ENCODE measurements at places on chromosomes 6 and 20. TPM values are rescaled to one million over a fixed set of nuclear protein-coding genes. Genes with fewer than 3 reads are reported as not detected.
A peak's percentile ranks its signal among the peaks of the same experiment; 100 is the strongest.

IPCEF1 gene
- total RNA-seq = 0.20 TPM

RAET1E gene
- total RNA-seq = not detected

GNMT gene
- total RNA-seq = not detected

SRSF12 gene
- total RNA-seq = 1.9 TPM

SIRT5 gene
- 20.1 TPM for total RNA-seq

SNAP25 gene
- 3.2 TPM for total RNA-seq

RBPJL gene
- not detected for total RNA-seq

SMOC2 gene
- 0.68 TPM for total RNA-seq

KCNB1 gene
- not detected for total RNA-seq

C20orf144 gene
- total RNA-seq = not detected

DNA sequence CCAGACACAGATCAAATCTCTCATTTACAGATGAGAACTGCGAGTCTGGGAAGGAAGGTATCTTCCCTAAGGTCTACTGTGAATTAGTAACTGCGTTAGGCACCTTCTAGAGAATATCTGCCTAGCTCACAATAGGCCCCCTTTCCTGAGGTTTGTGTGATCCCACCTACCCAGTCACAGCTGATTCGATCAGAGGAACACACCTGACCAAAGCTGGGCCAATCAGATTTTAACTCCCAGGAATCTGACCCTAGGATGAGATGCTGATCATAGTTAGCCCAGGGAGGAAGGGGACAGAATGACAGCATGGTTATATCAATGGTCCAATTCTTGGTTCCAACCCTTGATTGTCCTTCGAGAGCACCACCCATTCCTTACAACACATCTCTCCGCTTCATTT is 7.4 kb upstream of the CCDC167 start:
- DNase-seq = no peak

DNA sequence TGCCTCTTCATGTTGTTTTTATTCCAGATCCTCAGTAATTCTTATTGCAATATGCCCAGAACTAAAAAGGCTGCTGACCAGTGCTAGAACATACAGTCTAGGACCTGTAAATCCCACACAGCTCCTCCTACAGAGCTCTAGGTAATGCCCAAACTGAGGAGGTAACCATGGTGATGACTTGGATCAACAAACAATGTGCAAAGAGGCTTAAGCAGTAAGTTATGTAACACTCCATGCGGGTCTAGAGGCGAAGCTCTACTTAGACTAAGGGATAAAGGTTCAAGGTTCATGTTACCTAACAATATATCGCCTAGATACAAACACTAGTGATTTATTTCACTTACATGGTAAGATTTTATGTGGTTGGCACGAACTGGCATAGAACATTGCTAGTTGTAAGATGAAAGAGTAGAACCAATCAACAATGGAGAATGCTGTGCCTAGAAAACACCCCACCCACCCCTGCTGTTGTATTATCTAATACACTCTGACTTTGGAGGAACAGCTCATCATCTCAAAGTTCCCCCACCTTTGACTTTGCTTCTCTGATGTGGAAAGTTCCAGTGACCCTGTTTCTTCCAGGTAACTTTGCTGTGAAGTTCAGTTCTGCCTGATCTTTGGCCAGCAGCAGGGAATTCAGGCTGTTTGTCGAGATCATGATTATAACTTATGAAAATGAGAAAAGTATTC is 242.4 kb downstream of the ALDH8A1 start:
- peak; percentile 59 for DNase-seq

DNA sequence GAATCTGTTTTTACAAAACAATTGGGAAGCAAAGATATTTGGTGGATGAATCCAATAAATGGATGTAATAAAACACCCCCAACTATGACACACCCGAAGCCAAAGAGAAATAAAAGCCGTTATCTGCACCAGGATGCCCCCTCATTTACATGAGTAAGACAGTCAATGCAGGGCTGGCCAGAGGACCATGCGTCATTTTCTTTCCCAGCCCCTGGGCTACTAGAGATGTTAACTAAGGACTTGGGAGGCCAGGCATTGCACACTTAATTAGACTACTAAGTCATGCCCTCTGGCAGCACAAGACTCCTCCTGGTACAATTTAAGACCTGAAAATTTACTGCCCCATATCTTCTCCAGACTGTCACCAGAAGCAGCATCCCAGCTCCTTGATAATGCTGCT is 3.2 kb downstream of the LEMD2 start:
- no peak for DNase-seq

DNA sequence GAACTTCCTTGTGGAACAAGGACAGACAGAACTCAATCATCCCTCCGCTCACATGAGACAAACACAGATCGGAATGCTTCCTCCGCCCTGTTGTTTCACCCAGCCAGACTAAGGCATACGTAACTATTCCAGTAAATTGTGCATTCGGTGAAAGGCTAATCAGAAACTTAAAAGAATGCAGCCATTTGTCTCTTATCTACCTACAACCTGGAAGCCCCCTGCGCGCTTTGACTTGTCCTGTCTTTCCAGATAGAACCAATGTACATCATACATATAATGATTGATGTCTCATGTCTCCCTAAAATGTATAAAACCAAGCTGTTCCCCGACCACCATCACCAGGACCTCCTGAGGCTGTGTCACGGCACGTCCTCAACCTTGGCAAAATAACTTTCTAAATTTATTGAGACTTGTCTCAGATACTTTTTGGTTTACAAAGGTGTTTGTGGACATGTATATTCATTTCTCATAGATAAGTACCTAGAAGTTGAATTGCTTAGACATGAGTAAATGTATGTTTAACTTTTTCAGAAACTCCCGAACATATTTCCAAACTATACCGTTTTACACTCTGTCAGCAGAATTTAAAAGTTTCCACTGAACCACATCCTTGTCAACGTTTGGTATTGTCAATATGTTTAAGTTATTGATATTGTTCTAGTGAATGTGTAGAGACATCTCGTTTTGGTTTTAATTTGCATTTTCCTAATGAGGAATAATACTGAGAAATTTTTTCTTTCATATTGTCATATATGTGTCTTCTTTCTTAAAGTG is 197.6 kb upstream of the THBS2 start:
- no peak for DNase-seq

- peak; percentile 54 for DNase-seq
These were observed 17.5 kb downstream of the C20orf173 start for GRCh38 chr20:35511814-35512420.

DNA sequence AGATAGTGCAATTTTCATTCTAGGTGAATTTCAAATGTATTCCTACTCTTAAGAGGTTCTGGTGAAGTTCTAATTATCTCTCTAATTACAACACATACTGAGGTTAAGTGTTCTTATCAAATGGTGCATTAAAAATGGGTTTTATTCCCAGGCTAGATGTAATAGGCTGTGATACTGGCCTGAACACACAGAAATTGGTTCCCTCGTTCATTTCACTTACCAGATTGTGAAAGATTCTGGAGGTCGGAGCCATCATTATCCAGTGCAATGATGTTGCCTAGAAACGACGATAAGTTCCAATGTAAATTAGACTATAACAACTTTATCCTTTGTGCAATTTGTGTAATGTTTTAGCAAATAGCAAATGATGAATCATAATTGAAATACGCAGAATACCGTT is 172.6 kb upstream of the SOX4 start:
- DNase-seq = no peak

DNA sequence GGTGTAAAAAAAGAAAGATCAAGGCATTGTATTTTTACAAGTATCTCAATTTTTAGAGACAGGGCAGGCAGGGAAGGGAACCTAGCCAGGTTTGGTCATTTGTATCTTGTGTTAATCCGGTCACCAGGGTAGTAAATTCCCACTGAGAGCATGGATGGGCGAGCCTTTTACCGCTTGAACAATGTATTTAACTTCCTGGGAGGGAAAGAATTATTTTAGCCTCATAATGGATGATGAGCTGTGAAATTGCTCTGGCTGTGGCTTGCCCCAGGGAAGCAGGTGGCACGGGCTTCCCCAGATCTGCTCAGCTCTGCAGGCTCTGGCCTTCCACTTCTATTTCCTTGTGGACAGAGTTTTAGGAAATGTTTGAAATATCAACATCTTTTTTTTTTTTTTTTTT is 72.9 kb downstream of the TOX2 start:
- DNase-seq = no peak

DNA sequence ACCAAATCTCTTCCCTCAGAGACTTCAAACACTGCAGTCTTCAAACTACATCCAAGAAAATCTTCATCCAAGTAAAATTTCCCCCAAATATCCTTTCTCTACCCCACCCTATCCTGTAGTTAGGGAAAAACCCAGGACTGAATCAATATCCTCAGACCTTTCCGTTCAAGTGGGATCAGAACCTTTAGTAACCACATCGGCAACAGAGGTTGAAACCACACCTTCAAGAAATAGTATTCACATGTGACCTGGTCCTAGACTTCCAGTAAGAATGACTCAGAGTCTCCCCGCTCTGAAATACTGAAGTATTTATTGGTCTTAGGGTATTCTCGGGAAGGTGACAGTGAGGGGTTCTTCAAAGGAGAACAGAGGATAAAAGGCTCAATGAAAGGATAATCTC is 8.7 kb downstream of the HLA-DPA1 start:
- DNase-seq = no peak

DNA sequence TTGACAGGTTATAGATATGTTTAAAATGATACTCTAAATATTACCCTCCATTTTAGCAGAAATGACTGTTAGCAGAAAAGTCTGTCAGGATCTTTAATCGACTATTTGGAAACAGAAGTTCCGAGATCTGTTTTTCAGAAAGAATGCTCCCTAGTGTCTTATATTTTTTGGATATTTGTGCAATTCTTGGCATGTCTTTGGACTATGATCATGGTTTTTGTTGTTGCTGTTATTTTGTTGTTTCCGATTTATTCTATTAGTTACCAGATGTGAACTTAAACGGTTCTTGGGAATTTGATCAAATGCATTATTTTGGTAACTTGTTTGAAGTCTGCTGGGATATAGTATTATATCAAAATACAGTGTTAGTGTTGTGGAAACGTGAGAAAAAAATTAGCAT is 106.4 kb upstream of the CEP162 start:
- DNase-seq = no peak

DNA sequence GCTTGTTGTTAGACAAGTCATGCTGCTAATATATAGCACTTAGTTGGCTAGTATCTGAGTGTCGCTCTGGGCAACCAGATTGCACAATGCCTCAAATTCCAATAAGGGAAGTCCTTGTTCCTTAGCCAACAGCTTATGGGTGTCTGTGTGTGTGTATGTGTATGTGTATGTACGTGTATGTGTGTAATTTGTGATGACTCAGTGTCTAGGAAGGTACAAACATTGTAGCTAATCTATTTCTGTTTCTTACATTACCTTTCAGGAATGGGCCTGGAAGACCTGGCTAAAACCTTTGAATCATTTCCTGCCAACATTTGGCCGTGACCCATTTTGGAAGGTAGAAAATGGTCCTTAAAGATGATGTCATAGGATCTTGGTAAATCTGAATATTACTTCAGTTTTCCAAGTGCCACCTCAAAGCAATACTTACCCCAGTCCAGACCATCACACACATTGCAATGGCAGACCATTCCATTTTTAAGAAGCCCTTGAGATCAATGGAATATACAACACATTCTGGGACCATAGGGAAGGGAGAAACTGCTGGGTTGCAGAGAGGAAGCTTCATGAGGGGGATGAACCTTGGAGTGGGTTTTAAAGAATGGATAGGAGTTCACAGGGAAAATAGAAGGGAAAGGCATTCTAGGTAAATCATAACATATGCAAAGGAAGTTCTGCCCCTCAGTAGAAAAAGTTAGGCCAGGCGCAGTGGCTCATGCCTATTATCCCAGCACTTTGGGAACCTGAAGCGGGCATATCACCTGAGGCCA is 25.1 kb downstream of the NEDD9 start:
- DNase-seq = peak; percentile 85

GRCh38 chr6:146026873-146027272 is 2.0 kb upstream of the GRM1 start:
- no peak for DNase-seq

DNA sequence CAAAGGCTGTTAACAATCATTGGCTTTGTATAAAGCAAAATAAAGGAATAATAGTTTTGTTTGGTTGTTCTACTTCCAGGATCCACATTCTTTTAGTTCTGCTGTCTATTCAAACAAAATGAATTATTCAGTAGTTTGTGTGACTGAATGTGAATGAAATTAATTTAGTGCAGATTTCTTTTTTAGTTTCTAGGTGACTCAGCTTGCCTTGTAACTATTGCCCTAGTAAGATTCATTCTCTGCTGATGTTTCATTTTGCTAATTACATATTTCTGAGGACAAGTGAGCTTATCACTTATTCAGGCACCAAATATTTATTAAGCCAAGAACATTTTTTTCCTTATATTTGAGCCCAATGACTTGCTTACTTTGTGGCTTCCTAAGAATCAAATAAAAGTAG is 46.5 kb upstream of the RIPOR2 start:
- DNase-seq = no peak

DNA sequence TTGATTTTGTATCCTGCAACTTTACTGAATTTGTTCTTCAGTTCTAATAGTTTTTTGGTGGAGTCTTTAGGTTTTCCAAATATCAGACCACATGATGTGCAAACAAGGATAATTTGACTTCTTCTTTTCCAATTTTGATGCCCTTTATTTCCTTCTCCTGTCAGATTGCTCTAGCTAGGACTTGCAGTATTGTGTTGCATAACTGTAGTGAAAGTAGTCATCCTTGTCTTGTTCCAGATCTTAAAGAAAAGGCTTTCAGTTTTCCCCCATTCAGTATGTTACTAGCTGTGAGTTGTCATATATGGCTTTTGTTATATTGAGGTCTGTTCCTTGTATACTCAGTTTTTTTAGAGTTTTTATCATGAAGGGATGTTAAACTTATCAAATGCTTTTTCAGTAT is 4.6 kb downstream of the MICB start:
- no peak for DNase-seq

DNA sequence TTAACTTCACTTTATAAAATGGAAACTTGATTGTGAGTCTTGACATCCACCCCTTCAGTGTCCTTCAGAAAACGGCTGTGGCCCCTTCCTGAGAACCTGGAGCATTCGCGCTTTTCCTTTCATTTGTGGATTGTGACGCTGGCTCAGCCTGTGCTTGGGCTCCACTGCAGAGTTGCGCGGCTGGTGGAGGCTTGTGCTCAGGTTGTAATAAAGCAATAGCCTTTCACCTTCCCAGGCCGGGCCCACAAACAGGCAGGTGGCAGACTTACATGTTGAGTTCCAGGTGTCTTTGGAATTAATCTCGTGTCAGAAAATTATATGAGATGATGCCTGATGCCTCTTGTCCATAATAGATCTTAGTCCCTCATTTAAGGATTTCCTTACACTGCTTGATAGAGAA is 199.9 kb downstream of the CDH4 start:
- no peak for DNase-seq

GRCh38 chr6:154292066-154292465 is 64.5 kb downstream of the IPCEF1 start:
- DNase-seq = no peak

DNA sequence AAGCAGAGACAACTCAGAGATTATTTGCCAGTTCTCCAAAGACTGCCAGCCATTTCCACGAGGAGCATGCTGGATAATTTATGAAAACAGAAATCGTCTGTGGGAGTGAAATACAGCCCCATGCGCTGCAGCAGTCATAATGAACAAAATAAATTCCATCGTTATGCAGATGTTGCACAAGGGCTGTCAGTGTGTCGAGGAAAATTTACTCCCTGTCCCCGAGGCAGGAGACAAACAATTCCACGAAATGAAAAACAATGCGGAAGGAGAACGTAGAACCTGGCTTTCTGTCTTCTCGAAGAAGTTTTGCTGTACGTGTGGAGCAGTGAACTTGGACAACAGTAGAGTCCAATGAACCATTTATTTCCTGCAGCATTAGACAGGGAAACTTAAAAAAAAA is 399.4 kb downstream of the CD83 start:
- no peak for DNase-seq

All from Caki2 (cell line).